Mammary epithelial cell (primary cell): ENCODE measurements at places on chromosomes 7 and 10.

- no peak for DNase-seq
Measured at GRCh38 chr10:62109587-62110293, 158.9 kb downstream of the RTKN2 start.

DNA sequence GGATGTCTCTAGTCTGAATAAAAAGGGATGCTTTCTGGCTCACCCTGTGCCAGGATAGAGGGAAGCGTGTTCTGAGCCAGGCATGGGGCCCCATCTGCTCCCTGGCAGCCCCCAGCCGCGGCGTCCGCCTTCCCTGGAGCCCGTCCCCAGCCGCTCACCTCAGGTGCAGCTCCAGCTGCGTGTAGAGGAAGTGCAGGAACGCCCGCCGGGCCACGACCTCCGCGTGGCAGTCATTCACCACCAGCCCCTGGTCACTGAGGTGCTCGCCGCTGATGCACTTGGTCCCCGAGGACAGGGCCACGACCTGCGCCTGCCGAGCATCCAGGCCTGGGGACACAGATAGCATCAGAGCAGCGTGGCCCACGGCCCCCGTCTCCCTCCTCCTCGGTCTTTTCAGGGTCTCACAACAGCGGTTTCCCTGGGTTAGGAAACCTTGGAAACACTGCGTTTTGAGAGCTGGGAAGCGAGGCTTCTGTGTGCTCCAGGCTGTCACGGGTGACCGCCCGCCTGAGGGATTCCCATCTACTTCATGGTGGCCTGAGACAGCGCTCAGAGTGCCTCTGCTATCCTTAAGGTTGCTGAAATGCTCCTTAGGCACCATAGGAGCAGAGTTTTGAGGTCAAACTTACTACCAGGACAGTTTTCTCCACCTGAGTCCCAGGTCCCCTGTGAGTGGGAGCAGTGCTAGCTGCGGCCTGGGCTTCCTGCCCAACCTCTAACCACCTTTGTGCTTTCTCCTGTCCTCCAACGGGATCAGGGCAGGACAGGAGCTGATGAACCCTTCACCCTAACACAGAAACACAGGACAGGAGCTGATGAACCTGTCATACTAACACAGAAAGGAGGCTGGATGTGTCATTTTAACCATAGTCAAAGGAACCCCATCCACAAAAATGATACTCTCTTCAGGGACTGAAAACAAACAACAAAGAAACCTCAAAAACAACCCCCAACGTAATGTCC, 186.1 kb downstream of the WDR37 start:
- DNase-seq: no peak

DNA sequence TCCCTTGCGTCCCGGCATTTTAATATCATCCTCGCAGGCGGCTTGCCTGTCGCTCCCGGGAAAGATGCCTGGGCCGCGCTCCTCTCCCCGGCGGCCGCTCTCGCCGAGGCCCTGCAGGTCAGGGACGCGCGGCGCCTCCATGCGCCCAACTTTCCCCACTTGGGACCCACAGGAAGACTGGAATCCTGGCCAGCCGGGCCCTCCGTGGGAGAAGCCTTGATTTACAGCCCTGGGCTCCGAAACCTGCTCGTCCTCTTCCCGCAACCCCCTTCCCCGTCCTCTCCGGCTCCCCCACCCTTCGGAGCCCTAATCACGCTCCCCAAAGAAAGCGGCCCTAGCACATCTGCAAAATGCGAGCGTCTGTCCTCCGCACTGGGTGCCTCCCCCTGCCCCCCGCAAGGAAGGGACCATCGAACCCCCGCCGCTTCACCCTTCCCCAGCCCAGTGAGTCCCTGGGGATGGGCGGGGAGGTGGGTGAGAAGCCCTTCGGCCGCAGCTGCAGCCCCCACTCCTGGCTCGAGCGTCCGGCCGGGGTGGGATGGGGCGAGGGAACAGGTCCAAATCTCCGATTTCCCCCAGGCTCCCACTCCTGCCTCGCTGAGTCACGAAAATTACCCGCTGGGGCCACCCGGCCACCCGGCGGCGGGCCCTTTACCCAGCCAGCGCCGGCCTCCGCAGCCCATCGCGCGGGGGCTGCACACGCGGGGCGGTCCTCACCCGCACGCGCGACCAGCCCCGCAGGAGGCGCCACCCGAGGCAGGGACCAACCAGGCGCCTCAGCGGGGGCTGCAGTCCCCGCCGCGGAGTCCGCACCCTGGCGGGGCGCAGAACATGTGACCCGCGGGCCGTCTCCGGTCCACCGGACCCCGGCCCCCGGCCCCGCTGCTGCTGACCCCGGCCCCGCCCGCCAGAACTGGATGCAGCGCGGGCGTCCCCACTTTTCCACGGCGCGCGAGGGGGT, 695 bp downstream of the HSPA12A start:
- no peak for DNase-seq

GRCh38 chr10:74081192-74081803, 69.3 kb downstream of the AP3M1 start:
- DNase-seq: peak; percentile 38

DNA sequence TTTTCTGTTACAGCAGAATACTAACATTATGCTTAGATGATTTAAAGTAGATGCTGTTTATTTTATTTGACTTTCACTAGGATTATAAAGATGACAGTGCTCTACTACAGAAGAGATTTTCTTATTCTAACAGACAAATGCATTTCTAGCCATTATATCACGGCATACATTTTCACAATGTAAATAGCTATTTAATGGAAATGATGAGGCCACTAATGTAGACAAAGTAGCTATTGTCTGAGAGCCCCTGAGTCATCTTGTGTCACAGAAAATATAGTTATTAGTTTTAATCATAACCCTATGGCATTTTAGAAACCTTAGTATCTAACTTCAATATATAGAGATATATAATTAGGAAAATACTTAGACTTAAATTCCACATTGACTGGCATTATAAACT, 158.0 kb upstream of the AHR start:
- peak; percentile 48 for DNase-seq

DNA sequence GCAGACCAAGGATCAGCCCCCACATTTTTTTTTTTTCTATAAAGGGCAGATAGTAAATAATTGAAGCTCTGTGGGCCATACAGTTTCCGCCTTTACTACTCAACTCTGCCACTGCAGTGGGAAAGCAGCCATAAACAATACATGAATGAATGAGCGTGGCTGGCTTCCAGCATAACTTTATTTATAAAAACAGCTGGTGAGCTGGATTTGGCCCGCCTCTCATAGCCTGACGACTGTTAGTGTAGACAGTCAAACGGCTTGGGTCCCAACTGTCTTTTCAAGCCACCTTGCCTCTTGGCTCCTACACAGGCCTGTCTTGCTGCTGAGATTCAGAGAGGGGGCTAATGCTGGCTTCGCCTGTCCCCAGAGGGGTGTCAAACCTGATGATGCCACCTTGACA, 169.8 kb upstream of the GPR26 start:
- no peak for DNase-seq

- DNase-seq: no peak
Measured at GRCh38 chr10:31374146-31374696, 55.2 kb downstream of the ZEB1 start.

DNA sequence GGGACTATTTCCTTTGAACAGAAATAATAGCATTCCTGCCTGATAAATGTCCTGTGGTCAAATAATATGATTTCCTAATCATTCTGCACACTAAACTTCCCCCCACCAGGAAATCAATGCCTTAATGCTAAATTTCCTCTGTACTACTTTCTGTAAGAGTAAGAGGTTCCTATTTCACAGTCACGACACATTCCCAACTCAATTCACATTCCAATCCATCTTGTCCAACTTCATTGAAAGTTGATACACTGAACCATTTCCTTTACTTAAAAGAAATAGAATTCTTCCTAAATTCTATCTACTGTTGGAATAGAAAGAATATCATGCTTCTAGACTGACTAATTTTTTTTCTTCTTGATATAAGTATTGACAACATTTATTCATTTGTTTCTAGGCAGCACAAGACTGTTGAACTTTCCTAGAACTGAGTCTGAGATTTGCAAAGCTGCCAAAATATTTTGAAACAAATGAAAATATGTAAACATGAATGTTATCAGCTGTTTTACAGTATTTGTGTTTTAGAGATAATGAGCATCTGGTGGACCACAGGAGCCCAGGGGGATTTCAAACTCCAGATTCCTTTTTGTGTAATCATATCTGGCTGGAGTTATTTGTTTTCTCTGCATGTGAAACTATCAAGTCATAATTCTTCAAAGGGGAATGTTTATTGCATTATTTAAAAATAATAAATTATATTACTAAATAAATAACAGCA, 121.5 kb downstream of the TPST1 start:
- DNase-seq: no peak

DNA sequence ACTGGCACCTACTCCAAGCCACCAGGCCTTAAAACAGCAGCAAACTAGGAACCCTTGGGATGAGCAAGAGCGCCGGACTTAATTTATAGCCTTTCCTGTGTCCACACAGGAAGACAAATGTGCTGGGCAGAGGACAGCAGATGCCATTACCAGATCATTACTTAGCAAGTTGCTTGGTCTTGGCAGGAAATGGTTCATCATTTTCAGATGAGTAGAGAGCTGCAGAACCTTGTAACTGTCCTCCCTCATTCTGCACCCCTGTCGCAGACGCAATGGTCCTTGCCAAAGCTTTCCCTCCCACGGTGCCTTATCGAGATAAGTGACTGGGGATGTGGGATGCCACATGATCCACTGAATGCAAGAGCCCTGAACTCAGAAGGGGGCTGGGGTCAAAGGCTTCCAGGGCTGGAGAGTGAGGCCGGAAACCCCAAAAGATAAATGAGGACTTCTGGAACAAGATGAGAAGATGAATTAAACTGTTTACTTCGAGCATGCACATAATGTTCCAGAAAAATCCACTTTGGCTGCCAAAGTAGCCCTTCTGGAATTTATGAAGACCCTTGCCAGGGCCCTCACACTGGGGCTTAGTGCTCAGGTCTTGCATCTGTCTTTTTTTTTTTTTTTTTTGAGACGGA, 145.6 kb upstream of the ZNF32 start:
- DNase-seq: no peak

GRCh38 chr7:155283565-155284194, 14.0 kb upstream of the INSIG1 start:
- no peak for DNase-seq

DNA sequence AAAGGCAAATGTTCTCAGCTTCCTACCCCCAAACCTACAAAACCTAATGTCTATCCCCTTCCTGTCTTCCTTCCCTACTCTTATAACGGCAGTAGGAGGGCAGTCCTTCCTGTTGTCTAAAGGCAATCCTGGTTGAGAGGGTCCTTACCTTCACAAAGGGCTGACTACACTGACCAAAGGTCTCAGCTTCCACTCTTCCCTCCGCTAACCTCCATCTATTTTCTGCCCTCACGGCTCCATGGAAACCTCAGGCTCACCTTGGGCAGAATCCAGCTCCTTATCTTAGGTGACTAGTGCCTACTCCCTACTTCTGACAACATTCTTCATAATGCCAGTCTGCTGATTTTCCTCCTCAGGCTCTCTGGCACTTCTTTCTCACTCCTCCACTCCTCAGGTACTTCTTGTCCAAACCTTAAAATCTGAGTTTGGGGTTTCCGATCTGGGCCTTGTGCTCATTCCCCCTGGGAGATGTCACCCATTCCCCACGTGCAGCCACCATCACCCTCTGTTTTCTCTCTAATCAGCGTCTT, 542 bp downstream of the FBXL13 start:
- DNase-seq: no peak

GRCh38 chr7:100829150-100829716, 1.9 kb upstream of the EPHB4 start:
- no peak for DNase-seq

DNA sequence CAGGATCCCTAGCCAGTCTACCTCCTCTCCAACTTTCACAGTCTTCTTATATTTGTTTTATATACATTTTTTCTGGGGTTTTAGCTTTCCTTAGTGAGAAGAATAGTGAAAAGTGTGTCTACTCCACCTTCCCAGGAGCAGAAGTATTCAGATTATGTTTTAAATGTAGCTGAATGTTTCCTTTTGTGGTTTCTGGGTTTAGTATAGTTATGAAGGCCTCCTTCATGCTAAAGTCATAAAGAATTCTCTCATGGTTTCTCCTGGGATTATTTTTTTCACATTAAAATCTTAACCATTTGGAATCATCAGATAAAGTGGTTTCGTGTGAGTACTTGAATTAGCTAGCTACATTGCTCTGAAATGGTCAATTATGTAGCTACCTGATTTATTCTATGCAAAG, 50.9 kb downstream of the ANKMY2 start:
- no peak for DNase-seq

DNA sequence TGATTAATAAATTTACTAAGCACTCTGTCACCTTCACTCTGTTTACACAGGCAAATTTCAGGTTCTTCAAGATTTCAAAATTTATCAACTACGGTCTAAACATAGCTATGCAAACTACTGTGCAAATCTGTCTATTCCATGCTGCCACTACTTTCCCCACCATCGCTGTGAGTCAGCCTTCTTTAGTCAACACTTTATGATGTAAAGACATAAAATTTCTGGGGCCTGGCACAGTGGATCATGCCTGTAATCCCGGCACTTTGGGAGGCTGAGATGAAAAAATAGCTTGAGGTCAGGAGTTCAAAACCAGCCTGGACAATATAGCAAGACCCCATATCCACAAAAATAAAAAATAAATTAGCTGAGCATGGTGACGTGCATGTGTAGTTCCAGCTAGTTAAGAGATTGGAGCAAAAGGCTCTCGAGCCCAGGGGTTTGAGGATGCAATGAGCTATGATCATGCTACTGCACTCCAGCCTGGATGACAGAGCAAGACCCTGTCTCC, 42.6 kb downstream of the CNOT4 start:
- DNase-seq: no peak

DNA sequence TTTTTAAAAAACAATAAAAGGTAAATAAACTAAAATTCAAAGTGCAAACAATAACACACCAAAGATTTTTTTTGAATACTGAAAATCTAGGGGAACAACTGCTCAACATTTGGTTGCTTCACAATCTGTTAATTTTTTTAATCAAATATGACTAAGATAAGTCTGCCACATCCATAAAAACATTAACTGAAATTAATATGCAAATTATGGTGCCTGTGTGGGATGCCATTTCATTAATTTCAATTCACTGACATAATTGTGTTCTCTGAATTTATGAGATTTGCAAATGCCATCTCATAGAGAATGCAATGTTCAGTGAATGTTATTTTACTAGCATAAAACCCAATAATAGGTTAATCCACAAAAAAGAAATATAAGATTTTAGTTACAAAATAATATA, 233.8 kb downstream of the LRRN3 start:
- DNase-seq: no peak

DNA sequence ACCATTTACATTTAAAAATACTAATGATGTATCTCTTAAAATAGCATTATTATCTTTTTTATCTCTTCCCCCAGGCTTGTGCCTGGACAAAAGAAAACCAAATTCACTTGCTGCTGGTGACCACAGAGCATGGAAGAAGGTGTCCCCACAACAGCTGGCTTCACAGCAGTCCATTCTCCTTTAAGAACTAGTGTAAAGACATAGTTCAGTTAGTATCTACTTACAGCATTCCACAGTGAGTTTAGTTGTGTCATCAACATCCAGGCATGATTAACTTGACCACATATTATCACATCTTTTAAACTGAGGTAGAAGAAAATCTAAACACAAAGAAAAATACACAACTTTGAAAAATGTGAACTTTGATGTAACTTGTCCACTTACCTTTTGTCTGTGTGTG, 55.0 kb downstream of the LRRC17 start:
- no peak for DNase-seq
